Stimulated activated CD4-positive, alpha-beta T cell treated with anti-CD3 and anti-CD28 coated beads, TNF-alpha, amount 100 ng/mL, for 1 hour (primary cell): ENCODE measurements at places on chromosomes 16 and 17.

GRCh38 chr17:73633736-73634135, 10.5 kb downstream of the SDK2 start:
- DNase-seq: no peak

DNA sequence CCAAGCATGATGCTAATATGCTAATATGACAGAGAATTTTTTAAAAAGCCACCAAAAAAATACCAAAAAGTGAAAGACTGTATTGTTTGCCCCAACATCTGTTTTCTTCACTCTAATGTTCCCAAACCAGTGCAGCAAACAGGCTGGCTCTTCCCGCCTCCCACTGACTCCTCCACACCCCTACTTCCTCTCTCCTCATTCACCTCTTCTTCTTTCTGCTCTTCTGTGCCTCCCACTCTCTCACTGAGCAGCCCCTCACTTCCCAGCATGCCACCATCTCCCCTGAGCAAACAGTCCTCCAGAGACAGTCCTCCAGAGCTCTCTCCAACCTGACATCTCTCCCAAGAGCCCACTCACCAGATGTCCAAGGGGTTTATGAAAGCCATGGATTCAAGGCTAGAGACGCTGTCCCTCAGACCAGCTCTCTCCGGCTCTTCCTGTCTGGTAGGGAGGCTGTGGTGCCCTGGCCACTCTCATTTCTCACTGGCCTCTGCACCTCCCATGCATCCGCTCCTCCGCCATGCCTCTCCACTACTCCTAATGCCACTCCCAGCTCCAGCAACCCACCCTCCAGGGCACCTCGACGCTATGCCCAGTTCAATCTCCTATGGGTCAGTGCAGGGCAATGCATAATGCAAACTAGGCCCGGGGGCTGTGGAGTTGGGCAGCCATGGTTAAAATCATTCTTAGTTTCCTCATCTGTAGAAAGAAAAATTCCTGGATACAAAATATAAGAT, 52.9 kb downstream of the ANKRD11 start:
- DNase-seq: no peak

DNA sequence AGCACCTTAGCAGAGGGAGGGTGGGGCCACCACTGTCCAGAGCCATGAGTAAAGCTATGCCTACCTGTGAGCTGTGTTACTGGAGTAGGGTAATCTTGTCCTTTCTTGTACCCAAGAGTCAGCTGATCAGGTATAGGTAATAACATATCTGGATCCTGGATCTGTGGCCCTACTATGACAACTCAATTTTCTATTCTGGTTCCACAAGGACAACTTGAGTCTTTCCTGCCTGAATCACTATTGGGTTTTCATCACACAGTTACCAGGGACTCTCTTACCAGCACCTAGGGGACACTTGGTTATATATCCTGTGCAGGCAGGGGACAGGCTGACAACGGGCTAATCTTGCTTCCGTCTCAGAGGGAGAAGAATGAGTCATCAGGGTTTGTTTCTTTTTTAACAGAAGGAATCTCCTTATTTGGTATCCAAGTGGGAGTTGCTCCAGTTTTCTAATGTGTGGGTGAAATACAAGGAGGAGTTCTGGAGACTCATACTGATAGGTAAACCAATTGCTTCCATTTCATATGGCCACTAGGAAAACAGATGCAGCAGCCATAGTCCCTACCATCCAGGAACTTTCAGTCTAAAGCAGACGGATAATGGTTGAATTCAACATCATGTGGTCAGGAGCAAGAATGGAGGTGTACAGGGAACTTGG, 6.8 kb downstream of the ZNF267 start:
- DNase-seq: no peak

DNA sequence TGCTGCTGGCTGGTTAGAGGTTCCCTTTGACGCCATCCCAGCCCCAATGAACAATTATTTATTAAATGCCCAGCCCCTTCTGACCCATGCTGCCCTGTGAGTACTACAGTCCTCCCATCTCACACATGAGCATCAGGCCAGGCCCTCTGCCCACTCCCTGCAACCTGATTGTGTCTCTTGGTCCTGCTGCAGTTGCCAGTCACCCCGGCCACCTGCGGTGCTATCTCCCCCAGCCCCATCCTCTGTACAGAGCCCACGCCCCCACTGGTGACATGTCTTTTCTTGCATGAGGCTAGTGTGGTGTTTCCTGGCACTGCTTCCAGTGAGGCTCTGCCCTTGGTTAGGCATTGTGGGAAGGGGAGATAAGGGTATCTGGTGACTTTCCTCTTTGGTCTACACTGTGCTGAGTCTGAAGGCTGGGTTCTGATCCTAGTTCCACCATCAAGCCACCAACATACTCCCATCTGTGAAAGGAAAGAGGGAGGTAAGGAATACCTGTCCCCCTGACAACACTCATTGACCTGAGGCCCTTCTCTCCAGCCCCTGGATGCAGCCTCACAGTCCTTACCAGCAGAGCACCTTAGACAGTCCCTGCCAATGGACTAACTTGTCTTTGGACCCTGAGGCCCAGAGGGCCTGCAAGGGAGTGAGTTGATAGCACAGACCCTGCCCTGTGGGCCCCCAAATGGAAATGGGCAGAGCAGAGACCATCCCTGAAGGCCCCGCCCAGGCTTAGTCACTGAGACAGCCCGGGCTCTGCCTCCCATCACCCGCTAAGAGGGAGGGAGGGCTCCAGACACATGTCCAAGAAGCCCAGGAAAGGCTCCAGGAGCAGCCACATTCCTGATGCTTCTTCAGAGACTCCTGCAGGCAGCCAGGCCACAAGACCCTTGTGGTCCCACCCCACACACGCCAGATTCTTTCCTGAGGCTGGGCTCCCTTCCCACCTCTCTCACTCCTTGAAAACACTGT, 11.3 kb downstream of the CX3CL1 start:
- no peak for DNase-seq

- no peak for DNase-seq
Observed at GRCh38 chr16:84893849-84894599, 74.2 kb downstream of the CRISPLD2 start.

DNA sequence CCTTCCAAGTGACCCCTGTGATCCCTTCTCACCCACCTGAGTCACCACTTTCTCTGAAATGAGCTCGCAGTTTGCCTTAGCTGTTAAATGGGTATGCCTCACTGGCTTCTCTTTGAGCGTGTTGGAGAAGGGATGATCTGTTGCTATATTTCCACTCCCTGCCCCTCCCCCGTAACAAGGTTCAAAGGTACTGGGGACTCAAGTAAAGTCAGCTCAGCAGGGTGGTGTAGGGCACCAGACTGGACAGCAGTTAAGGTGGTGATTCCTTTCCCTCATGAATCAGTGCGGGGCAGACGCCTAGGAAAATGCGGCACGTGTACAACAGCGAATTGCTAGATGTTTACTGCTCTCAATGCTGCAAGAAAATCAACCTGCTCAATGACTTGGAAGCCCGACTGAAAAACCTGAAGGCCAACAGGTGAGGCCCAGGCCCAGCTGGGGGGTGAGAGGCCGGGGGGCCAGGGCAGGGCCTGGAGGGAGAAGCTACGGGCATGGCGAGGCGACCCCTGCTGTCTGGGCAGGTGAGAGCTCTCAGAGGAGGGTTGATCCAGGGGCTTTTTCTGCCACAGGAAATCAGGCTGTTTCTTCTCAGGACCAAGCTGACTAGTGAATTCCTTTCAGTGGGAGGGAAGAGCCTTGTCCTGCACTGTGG, 130.3 kb downstream of the RAB11FIP4 start:
- no peak for DNase-seq

- DNase-seq: no peak
Observed at GRCh38 chr17:51434434-51435170, 174.3 kb downstream of the UTP18 start.

- DNase-seq: no peak
Observed at GRCh38 chr16:70526403-70526802, 2.8 kb downstream of the SF3B3 start.

- no peak for DNase-seq
Observed at GRCh38 chr17:78318407-78318806, 41.5 kb downstream of the SOCS3 start.

GRCh38 chr17:35725802-35726126, 5.7 kb upstream of the RASL10B start:
- DNase-seq: no peak
